Fibroblast of the conjunctiva (primary cell): ENCODE measurements at places on chromosomes 3 and 15.
A peak's percentile ranks its signal among the peaks of the same experiment; 100 is the strongest.

- DNase-seq = no peak
Measured at GRCh38 chr3:124671106-124671505, 59.1 kb upstream of the UMPS start.

GRCh38 chr3:129690406-129690805, 83.9 kb upstream of the PLXND1 start:
- DNase-seq = peak; percentile 28

GRCh38 chr3:115671761-115672455, 48.6 kb downstream of the GAP43 start:
- DNase-seq = no peak

DNA sequence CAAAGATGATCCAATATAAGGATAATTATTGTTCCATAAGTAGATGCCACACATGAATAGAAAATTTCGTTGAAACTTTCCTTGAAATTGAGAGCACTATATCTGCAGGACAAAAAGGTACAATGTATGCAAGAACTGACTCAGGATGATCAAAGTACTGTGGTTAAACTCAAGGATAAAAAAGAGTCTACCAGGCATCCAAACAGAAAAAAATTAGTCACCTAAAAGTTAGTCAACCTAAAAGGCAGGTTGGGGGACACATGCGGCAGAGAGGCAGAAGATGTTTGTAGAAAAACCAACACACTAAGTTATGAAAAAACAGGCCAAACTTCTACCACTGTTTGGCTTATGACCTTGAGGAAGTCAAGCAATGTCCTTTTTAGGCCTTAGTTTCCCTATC, 68.7 kb downstream of the GSK3B start:
- no peak for DNase-seq

DNA sequence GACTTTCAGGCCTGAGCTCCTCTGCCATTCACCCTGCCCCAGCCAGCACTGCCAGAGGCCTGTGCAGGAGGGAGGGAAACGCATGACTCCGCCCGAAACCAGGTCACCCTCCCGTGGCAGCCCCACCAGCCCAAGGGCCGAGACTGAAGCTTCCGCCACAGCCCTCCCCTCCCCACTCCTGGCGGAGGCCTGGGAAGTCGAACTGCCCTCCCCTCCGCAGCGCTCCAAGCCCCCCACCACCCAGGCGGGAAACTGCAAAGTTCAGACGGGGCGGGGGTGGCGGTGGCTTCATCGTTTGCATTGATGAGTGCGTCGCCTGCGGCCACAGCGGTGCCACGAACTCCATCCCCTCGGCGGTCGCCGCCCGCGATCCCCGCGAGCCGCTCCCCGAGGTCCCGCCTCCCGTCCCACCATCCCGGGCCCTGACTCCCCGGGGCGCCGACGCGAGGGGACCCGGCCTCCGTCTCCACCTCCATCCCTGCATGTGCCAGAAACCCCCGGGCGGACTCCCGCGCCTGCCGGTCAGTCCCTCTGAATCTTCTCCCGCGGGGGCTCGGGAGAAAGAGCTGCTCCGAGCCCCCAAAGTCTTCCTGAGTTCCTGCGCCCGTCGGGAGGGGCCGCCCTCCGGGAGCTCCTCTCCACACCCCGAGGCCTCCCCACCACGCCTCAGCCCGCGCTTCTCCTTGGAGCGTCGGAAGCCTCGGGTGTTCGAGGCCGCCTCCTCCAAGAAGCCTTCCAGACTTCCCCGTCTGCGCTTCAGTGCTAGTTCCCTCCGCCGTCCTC, 698 bp downstream of the MELTF start:
- DNase-seq = no peak

GRCh38 chr15:78399091-78399490, 38.9 kb upstream of the IREB2 start:
- no peak for DNase-seq

- DNase-seq = no peak
Measured at GRCh38 chr3:108085370-108085769, 5.5 kb downstream of the CD47 start.

- DNase-seq = no peak
Measured at GRCh38 chr15:63046917-63047760, 4.6 kb downstream of the TPM1 start.

- no peak for DNase-seq
Measured at GRCh38 chr3:7920211-7920610, 581.4 kb upstream of the LMCD1 start.

GRCh38 chr3:38609386-38610111, 39.9 kb downstream of the SCN5A start:
- no peak for DNase-seq

DNA sequence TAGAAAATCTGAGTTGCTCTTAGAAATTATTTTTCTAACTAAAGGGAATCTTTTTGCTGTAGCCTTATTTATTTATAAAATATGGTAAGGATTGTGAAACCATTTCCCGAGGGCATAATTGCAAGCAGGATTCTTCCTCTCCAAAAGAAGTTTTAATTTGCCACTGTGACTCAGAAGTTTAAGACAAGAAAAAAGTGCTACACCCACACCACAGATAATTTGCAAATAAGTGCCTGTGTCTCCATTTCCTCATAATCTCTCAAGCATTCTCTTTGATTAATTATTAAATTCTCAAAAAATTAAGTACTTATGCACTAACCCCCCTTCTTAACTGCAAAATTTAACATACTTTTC, 43.6 kb downstream of the RASA2 start:
- DNase-seq = peak; percentile 48

DNA sequence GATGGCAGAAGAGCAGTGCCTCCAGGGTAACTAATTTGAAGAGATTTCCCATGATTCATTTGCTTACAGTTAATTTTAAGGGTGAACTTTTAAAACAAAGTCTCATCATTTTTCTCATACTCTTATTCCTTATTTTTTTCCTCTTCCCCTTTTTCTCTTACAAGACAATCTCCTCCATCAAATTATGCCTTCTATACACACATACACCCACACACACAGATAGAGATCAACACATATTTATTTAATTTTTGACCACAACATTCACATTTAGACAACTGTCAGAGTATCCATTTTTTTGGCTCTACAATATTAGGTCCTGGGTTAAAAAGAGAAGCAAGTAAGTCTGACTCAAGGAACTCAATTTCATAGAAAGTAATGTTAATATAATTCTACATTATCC, 37.6 kb downstream of the AAGAB start:
- no peak for DNase-seq

GRCh38 chr3:7270731-7271130, 409.8 kb downstream of the GRM7 start:
- no peak for DNase-seq

DNA sequence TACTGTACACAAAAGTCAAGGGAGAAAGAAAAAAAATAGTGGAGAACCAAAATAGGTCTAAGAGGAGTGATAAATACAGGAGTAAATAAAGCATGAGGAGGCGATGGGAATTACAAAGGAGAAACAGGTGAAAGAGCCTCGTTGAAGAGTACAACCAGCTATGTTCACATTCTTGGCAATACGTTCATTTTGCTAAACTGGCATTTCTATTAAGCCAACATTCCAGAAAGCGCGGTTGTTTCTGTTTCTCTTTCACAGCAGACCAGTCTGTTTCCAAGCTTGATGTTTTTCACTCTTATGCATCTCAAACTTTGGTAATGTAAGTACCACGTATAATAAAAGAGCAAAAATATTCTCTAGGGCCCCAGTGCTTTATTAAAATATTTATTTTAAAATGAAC, 74.5 kb downstream of the NSUN3 start:
- no peak for DNase-seq

- no peak for DNase-seq
Measured at GRCh38 chr3:37949866-37950265, 40.7 kb upstream of the VILL start.

DNA sequence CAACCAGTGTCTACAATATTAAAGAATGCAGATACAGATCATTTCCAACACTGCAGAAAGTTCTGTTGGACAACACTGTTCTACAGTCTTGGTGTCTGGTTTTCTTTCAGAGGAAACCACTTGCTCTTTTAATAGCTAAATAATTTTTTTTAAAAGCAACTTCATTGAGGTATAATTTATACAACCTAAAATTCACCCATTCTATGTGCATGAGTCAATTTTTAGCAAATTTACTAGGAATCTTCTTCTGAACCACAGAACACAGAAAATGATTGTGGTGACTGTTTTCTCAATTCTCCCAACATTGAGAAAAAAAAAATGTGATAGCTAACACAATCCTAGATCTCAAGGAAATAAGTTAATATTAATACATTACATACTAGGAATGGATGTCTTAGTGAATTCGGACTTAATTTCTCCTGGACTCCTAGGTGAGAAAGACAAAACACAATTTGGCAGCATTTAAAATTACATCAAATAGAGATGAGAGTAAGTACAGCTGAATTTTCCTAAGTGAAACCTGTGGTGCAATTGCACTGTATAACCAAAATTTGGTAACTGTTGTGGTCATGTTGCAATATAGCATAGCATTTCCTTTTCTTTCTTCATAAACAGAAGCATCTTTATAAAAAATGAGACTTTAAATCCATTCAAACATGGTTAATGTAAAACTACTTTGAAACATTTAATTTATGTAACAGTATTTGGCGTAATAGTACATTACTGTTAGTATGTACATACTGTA, 15.3 kb upstream of the PLCL2 start:
- no peak for DNase-seq

- no peak for DNase-seq
Measured at GRCh38 chr3:185199671-185200070, 46.8 kb upstream of the C3orf70 start.

GRCh38 chr15:62742409-62743171, 300.0 kb upstream of the TPM1 start:
- DNase-seq = peak; percentile 95

DNA sequence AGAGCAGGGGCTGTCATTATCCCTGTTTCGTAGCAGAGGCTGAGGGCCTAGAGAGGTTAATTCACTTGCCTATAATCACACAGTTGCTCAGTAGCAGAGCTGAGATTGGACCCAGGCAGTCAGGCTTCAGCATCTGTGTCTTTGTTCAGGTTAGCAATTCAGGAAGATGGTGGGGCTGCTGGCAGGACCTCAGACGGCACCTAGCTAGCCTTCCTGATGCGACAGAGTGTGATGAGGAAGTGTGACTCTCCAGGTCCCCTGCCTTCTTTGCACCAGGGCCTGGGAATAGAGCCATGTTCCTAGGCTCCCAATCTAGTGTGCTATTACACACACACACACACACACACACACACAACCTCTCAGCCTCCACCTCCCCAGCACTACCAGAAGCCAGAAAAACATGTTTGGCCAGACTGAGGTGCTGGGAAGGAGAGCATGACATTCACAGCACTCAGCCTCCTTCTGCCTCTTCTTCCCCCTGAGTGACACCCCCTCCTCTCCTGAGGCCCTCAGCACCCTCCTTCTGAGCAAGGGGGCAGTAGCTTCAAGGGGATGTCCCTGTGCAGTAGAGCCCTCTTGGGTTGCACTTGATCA, 88.9 kb downstream of the TLE3 start:
- no peak for DNase-seq
